ENCODE measurements at places on chromosomes 2 and 18. TPM values are rescaled to one million over a fixed set of nuclear protein-coding genes. Genes with fewer than 3 reads are reported as not detected.

FBXO36 gene
- total RNA-seq: 2.2 TPM

- no peak for DNase-seq
These were observed 255.6 kb downstream of the DCDC2C start for GRCh38 chr2:3958969-3959368.

- DNase-seq: no peak
These were observed 14.6 kb upstream of the LTBP1 start for GRCh38 chr2:32931945-32932709.

DNA sequence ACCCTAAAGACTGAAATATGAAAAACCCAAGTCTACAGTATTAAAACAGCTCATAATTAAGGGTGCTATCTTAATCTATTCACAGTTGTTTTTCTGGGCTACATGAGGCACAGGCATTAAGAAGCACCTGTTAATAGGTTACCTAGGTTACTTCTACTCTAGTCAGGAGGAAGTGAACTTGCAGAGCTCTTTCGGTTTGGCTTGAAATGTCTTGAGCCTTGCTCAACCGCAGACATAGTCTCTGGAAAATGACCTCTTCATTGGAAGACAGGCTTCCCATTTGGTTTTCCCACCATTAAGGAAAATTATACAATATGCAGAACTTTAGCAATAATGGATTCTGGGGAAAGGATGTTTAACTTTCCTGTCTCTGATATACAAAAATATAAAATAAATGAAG lies 142.3 kb upstream of the KCNJ3 start:
- DNase-seq: no peak

All from IMR-90 (cell line).